ENCODE measurements at places on chromosomes 5 and 9. TPM values are rescaled to one million over a fixed set of nuclear protein-coding genes. Genes with fewer than 3 reads are reported as not detected.
A peak's percentile ranks its signal among the peaks of the same experiment; 100 is the strongest.

Gene SLC36A2
- total RNA-seq: 8.8 TPM

Gene SAXO1
- total RNA-seq: not detected

Gene FOXD4L6
- total RNA-seq: not detected

Gene SLIT3
- 3.9 TPM for total RNA-seq

Gene C8G
- total RNA-seq: not detected

Gene HSD17B3
- total RNA-seq: not detected

DNA sequence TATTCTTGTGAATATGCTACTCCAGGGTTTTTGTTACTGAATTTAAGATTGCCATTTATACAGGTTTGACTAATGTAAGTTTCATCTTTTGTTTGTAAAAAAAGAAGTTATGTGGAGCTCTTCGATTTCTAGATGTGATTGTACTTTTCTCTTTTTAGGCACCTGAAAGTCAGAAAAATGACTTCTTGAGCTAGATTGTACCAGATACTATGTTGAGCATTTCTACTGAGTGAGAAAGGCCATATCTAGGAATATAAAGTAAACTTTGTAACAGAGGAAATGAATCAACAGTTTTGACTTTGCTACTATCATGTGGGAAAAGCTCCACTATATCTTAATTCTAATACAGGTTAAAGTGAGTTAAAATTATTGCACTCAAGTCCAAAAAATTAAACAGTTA lies 25.1 kb downstream of the SMC5 start:
- no peak for DNase-seq

DNA sequence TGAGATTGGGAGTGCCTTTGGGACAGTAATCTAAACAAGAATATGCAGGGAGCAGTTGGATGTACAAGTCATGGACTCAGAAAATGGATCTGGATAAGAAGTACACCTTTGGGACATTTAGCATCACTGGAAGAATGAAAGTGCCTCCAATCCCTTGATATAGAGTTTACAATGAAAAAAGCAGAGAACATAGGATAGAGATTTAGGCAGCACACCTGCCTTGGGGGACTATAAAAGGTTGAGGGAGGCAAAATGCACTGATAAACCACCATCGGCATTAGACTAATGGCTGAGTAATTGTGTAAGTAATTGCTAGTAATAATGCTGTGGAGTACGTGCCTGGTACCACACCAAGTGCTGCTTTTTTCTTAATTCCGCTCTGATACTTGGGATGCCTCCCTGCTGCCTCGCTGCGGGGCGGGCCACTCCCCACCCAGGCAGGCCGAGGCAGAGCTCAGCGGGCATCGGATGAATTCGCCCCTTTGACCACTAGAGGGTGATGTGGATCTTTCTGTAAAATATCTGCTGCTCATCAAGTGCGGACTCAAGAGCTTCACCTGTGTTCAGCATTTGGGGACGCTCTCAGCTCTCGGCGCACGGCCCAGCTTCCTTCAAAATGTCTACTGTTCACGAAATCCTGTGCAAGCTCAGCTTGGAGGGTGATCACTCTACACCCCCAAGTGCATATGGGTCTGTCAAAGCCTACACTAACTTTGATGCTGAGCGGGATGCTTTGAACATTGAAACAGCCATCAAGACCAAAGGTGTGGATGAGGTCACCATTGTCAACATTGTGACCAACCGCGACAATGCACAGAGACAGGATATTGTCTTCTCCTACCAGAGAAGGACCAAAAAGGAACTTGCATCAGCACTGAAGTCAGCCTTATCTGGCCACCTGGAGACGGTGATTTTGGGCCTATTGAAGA lies 99.9 kb downstream of the ANKRD18B start:
- peak; percentile 22 for DNase-seq

DNA sequence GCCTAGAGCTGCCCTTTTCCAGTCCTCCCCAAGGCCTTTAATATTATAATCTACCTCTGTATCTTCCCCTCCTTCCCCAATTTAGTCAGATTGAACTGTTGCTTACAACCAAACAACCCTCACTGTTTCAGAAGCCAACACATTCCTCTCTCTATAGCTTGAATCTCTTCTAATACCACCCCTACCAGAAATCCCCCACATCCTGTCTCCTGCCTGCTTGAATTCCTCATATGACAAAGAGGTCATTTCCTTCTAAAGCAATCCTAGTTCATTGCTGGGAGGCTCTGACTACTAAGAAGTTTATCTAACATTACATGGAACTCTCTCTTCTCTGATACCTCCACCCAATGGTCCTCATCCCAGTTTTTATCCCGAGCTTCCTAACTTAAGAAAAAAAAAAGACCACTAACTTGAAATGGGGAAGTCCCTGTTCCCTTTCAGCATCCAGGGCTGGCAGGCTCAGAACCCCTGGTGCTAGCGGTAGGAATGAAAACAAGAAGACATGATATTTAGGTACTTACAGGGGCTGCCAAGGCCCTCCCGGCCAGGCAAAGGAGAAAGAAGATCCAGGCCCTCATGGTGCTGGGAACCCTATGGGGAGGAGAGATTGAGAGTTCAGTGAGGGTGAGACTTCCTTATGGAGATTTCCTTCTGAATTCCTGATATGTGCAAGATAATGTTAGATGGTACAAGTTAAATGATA lies 11.0 kb downstream of the SPARC start:
- no peak for DNase-seq

GRCh38 chr9:14640967-14641366 lies 52.3 kb downstream of the ZDHHC21 start:
- no peak for DNase-seq

GRCh38 chr5:68587171-68587570 lies 371.6 kb downstream of the PIK3R1 start:
- DNase-seq: no peak

- DNase-seq: no peak
These were observed 260.9 kb downstream of the KIF4B start for GRCh38 chr5:155274484-155274883.

GRCh38 chr5:135458921-135459331 lies 6.8 kb upstream of the TIFAB start:
- DNase-seq: no peak

DNA sequence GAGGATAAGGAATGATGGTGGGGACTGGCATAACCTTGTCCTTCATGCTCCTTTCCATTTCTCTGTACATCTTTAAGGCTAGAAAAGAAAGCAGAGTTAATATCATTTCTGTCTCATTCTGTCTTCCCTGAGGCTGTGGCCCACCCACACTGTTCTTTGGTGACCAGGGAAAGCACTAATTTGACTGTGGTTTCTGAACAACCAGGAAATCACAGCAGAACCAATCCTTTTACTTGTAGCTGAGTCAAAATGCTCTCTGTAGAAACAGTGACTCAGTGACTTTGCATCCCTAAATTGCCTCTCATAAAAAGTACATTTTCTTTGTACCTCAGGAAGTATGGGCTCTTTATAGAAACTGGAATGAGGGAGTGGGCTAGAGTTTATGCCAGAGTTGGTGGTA lies 28.1 kb downstream of the IL33 start:
- no peak for DNase-seq

GRCh38 chr9:136329211-136329627 lies 1.9 kb downstream of the GPSM1 start:
- no peak for DNase-seq

DNA sequence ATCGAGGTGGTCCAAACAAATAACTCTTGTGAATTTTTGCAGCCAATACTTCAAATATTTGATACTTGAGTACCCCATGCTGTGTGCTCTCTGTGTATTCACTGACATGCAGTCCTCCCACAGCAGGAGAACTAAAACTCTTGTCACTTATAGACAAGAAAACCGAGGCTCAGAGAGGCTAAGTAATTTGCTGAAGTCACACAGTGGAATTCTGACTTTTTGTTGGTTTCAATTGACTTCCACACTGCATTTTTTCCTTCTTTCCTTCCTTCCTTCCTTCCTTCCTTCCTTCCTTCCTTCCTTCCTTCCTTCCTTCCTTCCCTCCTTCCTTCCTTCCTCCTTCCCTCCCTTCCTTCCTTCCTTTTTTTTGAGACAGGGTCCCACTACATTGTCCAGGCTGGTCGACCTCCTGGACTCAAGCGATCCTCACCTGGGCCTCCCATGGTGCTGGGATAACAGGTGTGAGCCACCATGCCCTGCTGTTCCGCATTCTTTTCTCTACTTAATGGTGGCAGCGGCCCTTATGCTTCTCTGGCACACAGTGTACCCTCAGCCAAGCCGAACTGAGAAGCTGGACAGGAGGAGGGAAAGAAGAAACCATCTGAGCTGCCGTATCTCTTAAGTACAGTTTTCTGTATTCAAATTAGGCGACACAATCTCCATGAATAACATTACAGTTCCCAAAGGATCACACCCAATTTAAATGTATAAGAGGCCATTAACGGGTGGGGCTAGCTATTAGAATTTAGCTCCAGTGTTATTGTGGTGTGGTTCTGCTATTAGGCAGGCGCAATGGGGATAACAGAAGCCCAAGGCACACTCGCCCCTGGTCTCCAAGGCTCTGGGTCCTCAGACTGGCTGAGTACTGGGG lies 38.4 kb upstream of the GRHPR start:
- no peak for DNase-seq

DNA sequence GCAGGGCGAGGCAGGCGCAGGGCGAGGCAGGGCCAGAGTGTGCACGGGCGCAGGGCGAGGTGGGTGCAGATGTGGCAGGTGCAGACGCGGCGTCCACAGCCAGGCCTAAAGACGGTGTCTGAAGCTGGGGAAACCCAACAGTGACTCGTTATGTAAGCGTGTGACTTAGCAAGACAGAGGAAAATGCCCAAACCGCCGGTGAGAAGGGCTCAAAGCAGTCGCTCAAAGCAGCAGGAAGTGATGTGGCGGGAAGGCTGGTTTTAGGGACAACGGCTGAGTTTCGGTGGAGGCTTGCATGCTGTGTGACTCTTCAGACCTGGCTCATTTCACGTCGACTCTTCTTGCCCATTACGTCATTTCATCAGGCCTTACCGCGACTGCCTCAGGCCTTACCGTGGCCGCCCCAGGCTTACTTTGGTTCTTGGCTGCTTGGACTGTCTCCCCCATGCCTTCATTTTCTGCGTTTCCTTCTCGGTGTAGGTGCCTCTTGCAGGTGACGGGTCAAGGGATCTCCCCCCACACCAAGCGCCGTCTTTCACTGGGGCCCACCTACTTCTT lies 50.5 kb upstream of the EXOC3 start:
- no peak for DNase-seq

DNA sequence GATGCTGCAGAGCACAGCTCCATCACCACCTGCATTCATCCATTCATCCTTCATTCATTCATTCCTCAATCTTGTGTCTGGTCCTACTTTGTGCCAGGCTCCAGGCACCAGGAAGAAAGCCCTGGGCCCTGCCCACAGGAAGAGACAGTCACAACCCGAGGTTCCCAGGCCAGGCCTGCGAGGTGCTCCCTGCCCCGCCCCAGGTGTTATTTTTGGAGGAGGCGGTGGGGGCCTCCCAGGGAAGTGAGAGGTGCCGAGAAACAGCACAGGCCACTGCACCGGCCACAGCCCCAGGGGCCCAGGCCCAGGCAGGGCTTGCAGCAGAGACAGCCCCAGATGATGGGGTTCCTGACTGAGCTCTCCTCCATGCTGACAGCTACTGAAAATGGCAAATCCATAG lies 33.4 kb downstream of the VAV2 start:
- DNase-seq: no peak

DNA sequence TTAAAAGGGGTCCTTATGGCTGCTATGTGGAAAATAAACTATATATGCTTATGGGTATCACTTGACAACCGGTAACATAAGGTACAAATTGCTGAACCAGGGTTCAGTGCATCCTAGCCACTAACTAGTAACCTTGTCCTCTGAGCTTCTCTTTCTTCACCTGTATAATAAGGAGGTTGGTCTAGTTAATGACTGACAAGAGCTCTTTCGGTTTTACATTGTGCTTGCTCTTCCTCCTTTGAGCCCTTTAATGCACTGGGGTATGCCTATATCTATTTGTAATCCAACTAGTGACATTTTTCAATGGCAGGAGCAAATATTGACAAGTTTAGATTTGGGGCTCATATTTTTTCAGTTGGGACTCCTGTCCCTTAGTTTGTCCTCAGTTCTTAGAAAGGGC lies 66.1 kb downstream of the NPR3 start:
- no peak for DNase-seq

- DNase-seq: no peak
These were observed 1752.9 kb downstream of the MAT2B start for GRCh38 chr5:165258197-165258771.

DNA sequence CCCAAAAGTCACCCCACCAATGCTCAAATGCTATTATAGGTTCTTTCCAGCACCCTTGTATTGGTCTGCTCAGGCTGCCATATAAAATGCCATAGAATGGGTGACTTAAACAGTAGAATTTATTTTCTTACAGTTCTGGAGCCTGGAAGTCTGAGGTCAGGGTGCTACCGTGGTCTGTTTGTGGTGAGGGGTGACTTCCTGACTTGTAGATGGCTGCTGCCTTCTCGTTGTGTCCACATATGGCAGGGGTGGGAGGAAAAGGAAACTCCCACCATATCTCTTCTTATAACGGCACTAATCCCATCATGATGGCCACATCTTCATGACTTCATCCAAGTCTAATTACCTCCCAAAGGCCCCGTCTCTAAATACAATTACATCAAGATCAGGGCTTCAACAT lies 257.8 kb upstream of the TARS1 start:
- no peak for DNase-seq

DNA sequence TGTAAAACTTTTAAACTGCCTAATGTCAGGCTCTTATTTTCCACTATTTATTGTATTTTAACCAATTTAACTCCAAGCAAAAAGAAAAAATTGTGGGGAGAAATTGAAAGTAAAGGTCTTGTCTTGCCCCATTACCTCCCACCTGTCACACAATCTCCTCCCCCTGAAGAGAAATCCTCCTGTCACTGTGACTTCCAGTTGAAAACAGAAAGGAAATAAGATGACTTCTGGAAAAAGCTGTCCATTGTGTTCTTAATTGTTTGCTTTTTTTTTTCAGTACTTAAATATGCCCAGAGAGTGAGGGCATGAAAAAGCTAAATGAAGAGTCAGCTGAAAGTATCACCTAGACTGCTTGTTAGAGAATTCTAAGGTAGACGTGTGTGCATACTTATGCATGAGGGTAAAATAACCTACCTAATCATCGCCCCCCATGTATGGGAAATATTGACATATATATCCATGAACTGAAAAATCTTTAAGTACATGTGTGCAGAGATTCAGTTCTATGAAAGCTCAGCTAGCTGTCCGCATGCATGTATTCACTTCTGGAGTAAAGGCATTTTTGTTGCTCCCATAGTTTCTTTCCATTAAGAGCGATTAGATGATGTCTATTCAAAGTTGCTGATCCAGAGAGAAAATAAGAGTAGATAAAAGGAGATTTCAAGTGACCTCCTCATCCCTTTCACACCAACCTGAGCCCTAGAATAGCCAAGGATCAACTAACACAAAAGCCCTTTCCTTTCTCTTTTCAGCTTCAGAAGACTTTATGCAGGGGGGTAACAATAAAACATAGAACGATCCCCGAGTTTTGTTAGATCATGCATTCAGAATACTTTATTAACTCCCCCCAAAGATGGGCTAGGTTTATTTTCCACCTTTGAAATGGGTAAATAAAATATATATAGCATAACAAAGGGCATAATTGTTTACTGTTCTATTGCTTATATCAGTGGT lies 5.3 kb downstream of the NR2F1-AS1 start:
- no peak for DNase-seq
